ENCODE measurements at places on chromosomes 1 and 21.

GRCh38 chr21:43953021-43953420 is 59.1 kb upstream of the TRAPPC10 start:
- DNase-seq: no peak

- DNase-seq: no peak
Measured at GRCh38 chr1:24679725-24680124, 36.6 kb downstream of the SRRM1 start.

DNA sequence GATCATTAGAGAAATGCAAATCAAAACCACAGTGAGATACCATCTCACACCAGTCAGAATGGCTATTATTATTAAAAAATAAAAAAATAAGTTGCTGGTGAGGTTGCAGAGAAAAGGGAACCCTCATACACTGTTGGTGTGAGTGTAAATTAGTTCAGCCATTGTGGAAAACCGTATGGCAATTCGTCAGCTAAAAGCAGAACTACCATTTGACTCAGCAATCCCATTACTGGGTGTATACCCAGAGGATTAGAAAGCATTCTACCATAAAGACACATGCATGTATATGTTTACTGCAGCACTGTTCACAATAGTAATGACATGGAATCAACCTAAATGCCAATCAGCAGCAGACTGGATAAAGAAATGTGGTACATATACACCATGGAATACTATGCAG is 42.2 kb downstream of the GIPC2 start:
- DNase-seq: no peak

DNA sequence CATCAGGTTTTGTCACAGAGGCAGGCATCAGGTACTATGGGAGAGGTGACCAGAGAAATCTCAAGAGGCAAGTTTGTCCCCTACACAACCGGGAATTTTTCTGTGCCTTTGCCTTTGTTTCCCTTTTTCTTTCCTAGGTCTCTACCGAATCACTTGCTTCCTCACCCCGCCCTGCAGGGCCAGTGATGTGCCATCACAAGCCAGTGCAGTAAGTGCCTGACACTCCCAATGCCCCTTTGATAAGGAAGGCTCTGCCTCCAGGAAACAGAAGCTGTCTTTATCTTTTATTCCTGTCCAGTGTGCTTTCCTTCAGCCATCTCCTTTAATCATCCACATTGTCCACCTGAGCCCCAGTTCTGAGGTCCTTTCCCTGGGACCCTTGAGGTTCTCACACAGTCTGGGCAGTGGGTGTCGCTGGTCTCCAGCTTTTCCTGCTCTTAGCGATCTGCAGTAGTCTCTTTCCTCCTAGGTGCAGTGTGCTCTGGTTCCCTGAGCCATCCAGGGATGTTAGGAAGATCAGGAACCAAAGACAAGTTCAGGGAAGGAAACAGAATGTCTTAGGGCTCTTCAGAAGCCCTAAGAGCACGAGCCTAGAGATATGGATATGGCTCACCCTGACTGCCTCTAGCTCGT is 36.6 kb downstream of the GJA5 start:
- no peak for DNase-seq

DNA sequence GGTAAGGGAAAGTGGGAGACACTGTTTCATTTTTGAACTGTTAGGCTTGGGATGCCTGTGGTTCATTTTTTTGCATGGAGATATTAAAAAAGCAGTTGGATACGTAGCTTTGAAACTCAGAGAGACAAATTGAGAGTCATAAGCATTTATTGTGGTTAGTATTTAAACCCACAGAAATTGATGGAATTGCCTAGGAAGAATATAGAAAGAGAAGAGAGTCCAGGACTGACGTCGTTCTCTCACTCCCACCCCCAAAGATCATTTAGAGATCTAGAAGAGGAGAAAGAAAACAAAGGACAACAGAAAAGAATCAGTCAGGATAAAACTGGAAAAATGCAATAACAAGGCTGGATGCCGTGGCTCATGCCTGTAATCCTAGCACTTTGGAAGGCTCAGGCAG is 73.2 kb upstream of the BMP8A start:
- no peak for DNase-seq

- DNase-seq: no peak
Measured at GRCh38 chr21:35273333-35273732, 224.2 kb upstream of the RUNX1 start.

GRCh38 chr21:44547656-44548331 is 3.5 kb downstream of the KRTAP10-2 start:
- peak; percentile 5 for DNase-seq

GRCh38 chr1:72105201-72105600 is 177.1 kb downstream of the NEGR1 start:
- no peak for DNase-seq

DNA sequence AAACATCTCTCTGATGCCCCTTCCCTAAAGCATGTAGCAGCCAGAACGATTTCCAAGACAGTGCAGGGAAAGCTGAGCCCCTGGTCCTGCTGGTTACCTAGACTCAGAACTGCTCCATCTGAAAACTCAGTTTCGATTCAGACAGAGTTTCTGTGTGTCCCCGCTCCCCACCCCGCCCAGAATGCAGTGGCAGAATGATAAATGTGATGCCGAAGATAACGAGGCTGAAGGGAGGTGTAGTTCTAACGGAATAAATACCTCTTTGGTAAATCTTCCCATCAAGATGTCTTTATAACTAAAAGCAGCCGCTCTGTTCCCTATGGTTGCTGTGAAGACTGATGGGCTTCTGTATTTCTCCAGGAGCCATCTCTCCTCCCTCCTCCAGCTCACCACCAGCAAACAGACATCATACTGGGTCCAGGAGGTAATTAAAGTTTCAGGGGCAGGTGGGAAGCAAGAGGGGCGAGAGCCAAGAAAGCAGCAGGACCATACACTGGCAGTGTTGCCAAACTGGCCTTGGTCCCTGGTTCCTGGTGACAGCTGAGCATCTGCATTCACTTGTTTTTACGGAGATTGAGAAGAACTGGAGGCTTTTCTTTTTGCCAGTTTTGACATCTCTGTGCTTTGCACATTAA is 76.9 kb downstream of the DDX20 start:
- no peak for DNase-seq

GRCh38 chr1:25774206-25774803 is 25.7 kb upstream of the SELENON start:
- DNase-seq: no peak

GRCh38 chr1:46039571-46040052 is 92.8 kb downstream of the PIK3R3 start:
- DNase-seq: no peak

DNA sequence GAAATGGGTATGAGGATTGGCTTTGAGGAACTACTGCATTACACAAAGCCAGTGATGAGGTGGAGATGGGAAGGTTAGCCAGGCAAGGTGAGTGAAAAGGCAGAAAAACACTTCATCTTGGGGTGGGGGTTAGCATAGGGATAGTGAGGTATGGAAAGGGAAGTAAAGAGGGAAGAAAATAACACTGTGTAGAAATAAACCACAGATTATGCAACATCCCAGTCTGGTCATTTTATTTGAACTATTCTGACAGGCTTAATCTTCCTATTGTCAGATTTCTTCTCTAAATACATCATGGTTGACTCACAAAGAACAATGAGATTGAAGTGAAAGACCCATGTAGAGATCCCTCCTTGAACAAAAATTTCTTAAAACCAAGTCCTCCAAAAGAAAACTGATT is 640.2 kb downstream of the PTPRC start:
- DNase-seq: no peak

GRCh38 chr1:225004396-225004795 is 74.9 kb downstream of the DNAH14 start:
- DNase-seq: no peak

- DNase-seq: no peak
Measured at GRCh38 chr1:240031414-240031813, 60.3 kb upstream of the FMN2 start.

DNA sequence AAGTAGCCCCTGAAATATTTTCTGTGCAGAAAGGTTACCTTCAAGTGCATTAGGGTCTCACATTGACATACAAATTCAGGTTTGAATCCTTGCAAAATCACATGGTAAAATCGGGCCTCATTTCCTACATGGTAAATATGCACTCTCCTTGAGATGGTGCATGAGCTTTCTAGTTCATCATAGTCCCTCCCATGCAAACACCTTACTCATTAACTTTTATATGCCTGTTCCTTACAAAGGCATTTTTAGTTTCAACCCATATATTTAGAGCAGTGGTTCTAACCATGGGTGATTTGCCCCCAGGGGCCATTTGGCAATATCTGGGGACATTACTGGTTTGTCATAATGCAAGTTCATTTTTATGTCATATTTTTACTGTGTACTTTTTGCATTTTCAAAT is 37.2 kb downstream of the PBX1 start:
- DNase-seq: no peak

GRCh38 chr1:230376296-230376695 is 49.8 kb downstream of the PGBD5 start:
- DNase-seq: no peak

DNA sequence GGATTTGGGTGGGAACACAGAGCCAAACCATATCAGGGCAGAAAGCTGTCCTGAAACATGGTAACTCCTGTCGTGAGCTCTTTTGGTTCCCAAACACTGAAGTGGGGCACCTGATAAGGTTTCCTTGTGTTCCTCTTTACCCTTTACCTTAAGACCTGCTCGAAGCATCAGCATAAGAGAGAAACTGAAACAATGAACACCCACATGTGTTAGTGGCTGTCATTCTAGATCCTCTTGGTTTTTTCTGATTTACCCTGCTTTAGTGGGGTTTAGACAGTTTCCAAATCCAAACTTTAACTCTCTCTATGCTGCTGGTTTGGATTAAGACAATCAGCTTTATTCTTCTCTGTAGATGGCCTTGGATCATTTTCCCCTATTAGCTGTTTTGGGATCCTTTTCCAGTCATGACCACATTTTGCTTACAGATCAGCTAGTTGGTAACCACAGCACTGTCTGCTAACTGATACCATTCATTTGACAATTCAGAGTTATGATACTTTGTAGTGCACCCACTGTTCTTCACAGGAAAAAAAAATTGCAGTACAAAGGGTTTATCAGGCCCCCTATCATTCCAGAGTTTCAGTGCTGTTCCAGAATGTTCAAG is 975 bp upstream of the MNDA start:
- DNase-seq: no peak

GRCh38 chr21:34157521-34157920 is 84.1 kb downstream of the MRPS6 start:
- no peak for DNase-seq

GRCh38 chr1:15106608-15107007 is 46.9 kb upstream of the TMEM51 start:
- DNase-seq: no peak

DNA sequence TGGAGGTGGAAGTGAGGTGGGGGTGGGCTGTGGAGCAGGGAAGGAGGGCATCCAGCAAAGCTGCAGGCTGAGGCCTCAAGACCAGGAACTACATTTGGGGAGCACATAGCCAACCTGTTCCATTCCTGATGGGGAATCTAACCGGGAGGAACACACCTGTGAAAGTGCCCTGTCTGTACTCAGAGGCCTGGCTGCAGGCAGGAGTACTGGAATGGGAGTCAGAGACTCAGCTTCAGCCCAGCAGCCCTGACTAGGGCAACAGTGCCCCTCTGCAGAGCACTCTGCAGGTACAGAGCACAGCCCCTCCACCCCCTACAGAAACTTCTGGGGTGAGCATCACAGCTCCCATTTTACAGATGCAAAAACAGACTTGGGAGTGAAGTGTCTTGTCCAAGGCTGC is 126.4 kb downstream of the DMRTB1 start:
- no peak for DNase-seq

DNA sequence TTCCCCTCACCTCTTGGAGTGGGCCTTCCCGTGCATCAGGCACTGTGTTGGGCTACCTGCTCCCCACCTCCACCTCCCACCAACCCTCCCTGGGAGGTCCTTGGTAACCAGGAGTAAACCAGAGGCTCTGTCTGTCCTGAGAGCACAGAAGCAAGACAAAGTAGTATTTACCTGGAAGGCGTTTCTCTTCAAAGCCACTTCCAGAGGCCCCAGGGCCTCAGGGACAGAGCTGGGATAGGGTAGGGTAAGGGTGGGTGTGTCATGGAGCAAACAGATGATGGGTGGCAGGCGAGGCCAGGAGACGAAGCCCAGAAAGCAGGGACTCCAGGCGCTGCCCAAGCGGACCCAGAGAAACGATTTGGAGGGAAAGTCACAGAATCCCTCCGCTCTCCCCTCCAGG is 77.2 kb upstream of the TARDBP start:
- DNase-seq: no peak

- no peak for DNase-seq
Measured at GRCh38 chr1:206445911-206446356, 24.3 kb upstream of the IKBKE start.

- peak; percentile 35 for DNase-seq
Measured at GRCh38 chr1:145997016-145997717, 788 bp upstream of the TXNIP start.

DNA sequence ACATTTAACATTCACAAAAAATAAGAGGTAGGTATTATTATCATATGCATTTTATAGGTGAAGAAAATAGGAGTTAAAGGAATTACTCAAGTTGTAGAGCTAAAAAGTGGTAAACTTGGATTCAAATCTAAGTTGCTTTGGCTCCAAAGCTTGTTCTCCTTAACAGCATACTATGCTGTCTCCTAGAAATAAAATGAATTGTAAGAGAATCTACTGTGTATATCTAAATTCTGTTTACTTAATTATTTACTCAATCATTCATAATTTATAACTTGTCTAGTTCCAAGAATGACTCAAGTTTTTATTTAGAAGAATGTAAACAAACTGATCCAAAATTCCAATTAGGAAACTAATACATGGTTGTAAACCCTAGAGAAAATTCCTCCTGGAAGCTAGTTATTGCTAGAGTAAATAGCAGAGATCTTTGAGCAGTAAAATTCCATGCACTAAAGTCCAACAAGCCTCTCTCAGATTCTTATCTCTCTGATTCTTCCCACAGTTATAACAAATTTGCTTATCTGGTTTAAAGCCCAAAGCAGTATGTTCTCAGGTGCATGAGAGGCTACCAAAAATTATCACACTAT is 132.5 kb upstream of the DPT start:
- DNase-seq: no peak

GRCh38 chr1:202590126-202590525 is 120.1 kb downstream of the SYT2 start:
- no peak for DNase-seq

DNA sequence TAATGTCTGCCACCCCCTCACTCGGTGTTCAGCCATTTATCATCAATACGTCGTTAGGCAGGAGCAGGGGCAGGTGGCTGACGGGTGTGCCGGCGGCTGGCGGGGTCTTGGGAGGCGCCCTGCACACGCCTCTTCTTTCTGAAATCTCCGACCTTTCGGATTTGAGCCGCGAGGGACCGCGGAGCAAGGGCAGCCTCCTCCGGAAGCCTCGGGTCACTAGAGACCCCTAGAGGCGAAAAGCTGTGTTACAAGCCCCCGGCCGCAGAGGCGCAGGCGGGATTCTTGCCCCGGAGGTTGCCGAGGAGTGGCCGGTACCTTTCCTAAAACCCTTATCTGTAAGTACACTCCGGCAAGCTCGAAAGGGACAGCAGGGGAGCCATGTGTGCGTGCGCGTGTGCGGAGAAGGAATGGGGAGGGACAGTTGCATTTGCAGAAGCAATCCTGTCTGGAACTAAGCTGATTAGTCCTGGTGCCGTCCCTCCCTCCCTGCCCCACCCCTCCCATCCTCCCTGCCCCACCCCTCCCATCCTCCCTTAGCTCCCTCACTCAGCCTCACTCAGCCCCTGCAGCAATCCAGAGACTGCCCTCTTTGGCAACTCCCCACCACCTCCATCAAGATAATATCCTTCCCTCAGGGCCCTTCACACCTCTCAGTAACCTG is 11.0 kb downstream of the BRINP2 start:
- no peak for DNase-seq

- DNase-seq: no peak
Measured at GRCh38 chr1:68815632-68816031, 318.8 kb upstream of the DEPDC1 start.
